CD4-positive, alpha-beta T cell treated with Interleukin-6 at 100 ng/mL for 8 hours (primary cell): ENCODE measurements at places on chromosomes 6 and 20.

- no peak for DNase-seq
Observed at GRCh38 chr20:49326026-49326425, 48.2 kb upstream of the ZNFX1 start.

DNA sequence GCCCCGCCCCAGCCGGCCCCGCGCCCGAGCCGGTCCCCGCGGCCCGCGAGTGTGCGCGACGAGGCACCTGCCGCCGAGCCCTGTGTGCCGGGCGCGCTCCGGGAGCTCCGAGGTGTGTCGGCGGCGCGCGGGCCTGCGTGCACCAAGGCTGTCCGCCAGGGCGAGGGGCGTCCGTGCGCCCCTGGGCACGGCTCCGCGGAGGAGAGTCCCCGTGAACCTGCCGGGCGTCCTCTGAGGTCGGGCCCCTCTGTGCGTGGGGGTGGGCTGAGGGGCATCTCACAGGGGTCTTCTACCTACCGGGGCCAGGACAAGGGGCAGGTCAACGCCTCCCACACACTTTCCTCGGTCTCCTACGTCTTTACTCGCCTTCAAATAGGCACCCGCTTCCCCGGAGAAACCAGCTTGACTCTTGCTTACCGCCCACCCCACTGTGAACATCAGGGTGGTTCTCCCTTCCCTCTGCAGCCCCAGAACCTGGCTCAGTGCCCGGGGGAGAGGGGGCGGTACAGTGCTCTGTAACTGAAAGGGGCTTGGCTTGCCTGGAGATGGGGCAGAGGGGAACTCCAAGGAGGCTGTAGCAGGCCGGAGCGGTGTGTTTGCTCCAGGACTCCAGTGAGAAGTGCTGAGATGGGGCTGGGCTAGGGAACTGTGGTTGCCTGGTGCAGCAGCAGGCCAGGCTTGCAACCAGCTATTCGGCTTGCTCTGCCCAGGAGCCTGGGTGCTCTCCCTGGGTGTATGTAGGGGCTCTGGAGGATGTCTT lies at the start of gene SAMD10:
SAMD10 (minus strand) TSS at position 86 of the 760 bp plus-strand sequence. CDS start 175 bp downstream, outside the sequence.
- peak; percentile 67 for DNase-seq

- no peak for DNase-seq
Observed at GRCh38 chr6:43962458-43962857, 164.8 kb downstream of the MRPL14 start.

- no peak for DNase-seq
Observed at GRCh38 chr20:33684533-33685327, 1.5 kb downstream of the E2F1 start.

- no peak for DNase-seq
Observed at GRCh38 chr6:150662814-150663213, 63.1 kb downstream of the PLEKHG1 start.

DNA sequence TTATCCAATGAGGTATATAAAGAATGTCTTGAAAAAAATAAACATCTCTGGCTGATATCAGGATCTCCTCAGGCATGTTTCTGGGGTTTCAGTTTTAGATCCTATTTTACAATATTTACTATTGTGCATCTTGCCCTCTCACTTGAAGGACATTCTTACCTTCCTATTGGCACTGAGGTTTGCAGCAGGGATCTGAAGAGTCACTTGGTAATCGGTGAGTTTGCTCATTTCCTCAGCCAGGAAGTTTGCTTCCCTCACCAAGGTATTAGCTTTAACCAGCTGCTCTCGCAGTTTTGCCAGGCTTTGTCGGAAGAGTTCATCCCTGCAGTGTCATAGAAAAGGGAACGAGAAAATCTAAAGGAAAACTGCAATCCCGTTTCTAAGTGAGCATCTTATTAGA lies 101.9 kb upstream of the NUP153 start:
- DNase-seq: no peak

GRCh38 chr6:146903451-146903850 lies 300.8 kb upstream of the STXBP5 start:
- no peak for DNase-seq

DNA sequence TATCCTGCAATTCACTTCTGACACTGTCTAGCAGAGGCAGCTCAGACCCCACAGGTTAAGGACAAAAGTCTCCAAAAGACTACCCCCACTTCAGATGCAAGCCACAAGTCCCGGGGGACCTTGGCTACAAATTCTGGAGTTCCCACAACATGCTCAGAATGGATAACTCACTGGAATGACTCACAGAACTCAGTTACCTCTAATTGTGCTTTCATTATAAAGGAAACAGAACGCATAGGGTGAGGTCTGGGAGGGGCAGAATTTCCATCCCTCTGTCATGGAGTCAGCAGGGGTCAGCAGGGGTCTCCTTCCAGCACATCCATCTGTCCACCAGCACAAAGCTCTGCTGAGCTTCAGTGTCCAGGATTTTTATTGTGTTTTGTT lies 184.2 kb downstream of the CDH4 start:
- DNase-seq: no peak

DNA sequence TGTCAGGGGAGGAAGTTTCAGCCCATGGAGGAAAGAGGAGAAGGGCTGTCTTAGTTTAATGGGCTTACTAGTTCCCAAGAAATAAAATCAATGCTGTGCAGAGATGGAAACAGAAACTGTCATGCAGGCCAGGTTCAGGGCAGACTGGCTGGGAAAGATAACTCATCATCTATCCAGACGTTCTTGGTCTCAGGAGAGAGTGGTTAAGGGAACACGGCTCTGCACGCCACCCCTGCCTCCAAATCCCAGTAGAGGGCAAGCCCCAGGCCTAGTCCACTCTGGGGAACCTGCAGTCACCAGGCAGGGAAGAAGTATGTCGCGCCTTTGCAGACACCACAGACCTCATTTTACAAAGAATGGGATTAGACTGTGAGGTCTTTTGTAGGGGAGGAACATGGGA lies 12.5 kb downstream of the ALDH8A1 start:
- no peak for DNase-seq

- no peak for DNase-seq
Observed at GRCh38 chr6:135282395-135282794, 101.3 kb downstream of the MYB start.

- peak; percentile 1 for DNase-seq
Observed at GRCh38 chr20:17570347-17571152, 675 bp downstream of the DSTN start.

GRCh38 chr6:148720406-148720805 lies 26.4 kb upstream of the UST start:
- no peak for DNase-seq

GRCh38 chr20:58700121-58700821 lies 7.7 kb downstream of the NPEPL1 start:
- DNase-seq: no peak

GRCh38 chr6:4466261-4466660 lies 309.9 kb upstream of the CDYL start:
- DNase-seq: no peak

- DNase-seq: no peak
Observed at GRCh38 chr6:38762848-38763247, 47.7 kb downstream of the DNAH8 start.

DNA sequence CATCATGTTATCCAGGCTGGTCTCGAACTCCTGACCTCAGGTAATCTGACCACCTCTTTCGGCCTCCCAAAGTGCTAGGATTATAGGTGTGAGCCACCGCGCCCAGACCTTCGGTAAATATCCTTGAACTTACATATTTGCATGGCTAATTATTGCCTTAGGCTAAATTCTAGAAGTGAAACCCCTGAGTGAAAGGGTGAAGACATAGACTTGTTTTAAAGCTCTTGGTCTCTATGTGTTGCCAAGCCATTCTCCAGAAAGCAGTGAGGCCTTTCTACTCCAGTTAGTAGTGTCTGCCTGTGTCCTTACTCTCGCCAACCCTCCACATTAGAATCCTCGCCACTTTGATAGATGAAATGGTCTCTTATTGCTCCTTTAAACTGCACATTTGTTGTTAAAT lies 2.6 kb upstream of the NOTCH4 start:
- no peak for DNase-seq

DNA sequence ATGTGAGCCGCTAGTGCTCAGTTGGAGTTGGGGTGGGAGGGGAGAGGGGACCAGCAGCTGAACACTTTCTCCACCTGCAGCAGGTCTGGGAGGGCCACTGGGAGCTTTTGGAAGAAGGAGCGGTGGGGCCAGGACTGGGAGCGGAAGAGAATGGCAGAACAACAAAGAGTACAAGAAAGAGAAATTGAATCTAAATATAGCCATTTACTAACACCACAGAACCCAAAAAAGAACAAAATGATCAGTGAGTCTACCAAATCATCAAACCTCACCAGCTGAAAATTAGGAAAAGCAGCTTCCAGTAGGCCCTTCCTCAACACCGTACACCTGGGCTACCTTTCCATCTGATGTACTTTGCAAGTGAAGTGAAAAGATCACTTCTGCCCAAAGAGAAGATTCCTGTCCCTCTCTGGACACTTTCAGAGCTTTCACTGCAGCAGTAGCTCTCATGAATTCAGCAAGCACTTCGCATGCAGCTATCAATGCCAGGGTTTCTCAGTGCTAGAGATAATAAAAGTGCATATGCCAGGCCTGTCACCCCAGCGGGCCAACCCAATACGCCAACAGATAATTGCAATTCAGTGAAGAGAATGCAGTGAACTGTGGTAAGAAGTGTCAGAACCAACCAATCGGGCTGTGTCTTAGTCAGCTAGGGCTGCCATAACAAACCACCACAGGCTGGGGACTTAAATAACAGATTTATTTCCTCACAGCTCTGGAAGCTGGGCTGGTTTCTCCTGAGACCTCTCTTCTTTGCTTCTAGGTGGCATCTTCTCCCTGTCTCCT lies 597 bp downstream of the LY86 start:
- no peak for DNase-seq

DNA sequence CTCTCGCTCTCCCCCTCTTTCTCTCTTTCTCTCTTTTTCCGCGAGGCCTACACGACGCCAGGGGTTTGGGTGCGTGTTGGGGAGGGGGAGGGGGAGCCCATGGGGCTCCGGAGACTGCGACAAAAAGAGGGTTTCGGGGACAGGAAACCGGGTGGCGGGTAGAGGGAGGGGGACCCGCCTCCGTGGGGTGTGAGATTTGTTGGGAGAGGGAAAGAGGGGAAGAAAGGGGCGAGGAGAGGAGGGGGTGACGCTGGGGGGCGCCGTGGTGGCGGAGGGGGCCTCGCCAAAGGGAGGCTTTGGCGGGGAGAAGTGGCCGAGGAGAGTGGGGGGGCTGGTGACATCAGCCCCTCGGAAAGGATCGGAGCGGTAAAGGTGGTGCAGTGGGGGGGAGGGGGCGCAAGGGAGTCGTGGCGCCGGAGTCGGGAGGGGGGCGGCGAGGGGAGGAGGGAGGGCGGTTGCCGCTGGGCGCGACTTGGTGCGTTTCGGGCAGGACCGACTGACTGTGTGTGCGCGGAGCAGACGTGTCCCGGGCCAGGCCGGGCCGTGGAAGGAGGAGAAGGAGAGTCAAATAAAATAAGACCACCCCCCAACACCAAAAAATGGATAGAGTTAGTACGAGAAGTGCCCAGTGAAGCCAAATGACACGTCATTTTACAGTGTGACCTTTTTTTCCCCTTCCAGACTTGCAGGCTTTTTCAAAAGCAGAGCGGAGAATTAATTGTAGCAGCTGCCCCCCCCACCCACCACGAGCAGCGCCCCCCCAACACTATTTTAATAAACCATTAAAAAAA lies 39.8 kb downstream of the GNAS start:
- DNase-seq: peak; percentile 75

- DNase-seq: no peak
Observed at GRCh38 chr6:107602321-107603005, 112.5 kb downstream of the SOBP start.

- no peak for DNase-seq
Observed at GRCh38 chr6:15619330-15619729, 43.5 kb downstream of the DTNBP1 start.

- DNase-seq: no peak
Observed at GRCh38 chr6:107062691-107063090, 34.7 kb downstream of the MTRES1 start.

DNA sequence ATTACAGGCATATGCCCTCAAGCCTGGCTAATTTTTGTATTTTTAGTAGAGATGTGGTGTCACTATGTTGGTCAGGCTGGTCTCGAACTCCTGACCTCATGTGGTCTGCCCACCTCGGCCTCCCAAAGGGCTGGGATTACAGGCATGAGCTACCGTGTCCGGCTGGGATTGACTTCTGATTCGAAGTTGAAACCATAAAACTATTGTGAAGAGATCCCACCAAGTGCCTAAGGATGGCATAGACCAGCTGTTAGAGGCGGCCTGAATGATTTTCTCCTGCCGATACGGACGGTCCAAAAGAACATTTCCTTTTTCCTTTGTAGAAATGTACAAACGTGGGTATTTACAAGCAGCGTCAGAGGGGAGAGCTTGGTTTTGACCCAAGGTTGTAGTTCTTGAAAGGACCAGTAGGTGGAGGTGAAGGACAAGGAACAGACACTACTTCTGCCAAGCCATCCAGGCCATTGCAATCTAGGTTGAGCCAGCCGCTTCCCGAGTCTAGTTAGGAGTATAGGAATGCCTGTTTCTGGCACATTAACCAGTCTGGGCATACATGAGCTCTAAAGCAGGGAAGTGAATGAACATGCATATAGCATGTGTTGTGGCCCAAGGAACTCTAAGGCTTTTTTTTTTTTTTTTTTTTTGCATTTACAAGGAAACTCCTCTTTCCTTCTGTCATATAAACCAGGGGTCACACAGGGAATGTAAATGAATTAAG lies 29.0 kb downstream of the MOCS3 start:
- peak; percentile 71 for DNase-seq

DNA sequence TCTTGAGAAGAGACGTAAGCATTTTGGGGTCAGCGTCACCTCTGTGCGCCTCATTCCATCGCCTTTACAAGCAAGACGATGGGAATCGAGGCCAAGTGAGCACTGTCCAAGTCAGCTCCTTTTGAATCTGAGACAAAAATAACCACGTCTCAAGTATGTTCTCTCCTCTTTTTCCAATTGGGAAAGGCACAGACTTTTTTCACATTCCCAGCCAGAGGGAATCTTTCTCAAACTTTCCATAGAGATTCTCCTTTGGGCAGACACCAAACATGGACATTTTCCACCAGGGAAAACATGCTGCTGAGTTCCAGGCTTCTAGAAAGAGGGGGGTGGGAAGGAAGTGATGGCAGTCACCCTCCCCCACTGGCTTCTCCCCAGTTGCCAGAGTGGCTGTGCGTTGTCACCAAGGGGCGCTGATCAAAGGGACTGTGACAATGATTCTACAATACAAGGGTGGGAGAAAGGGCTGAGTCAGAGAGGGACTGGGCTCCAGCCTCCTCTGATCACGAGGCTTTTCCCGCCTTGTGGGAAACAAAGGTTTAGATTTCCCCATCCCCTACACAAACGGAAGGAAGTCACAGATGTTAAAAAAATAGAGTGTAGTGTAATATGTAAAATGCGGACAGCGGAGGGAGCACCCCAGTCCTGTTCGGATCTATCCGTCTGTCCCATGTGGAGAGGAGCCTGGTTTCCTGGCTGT lies 281.9 kb upstream of the RNF24 start:
- no peak for DNase-seq

- no peak for DNase-seq
Observed at GRCh38 chr6:6942091-6942490, 165.7 kb upstream of the RREB1 start.

GRCh38 chr6:96760153-96760687 lies 77.1 kb downstream of the GPR63 start:
- DNase-seq: no peak

- no peak for DNase-seq
Observed at GRCh38 chr20:60219984-60220562, 261.9 kb downstream of the CDH26 start.
